ENCODE measurements at places on chromosomes 6 and 20.
A peak's percentile ranks its signal among the peaks of the same experiment; 100 is the strongest.

GRCh38 chr20:2385026-2385425 lies 4.3 kb downstream of the TGM6 start:
- no peak for DNase-seq

GRCh38 chr6:47563162-47563561 lies 85.6 kb downstream of the CD2AP start:
- DNase-seq: no peak

DNA sequence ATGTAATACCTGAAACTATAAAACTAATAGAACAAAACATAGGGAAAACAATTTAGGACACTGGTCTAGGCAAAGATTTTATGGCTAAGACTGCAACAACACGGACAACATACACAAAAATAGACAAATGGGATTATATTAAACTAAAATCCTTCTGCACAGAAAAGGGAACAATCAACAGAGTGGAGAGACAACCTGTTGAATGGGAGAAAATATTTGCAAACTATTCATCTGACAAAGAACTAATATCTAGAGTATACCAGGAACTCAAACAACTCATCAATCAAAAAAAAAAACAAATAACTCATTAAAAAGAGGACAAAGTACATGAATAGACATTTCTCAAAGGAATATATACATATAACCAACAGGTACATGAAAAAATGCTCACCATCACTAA lies 174.5 kb downstream of the FNDC1 start:
- no peak for DNase-seq

- no peak for DNase-seq
Observed at GRCh38 chr6:8361259-8361658, 74.1 kb downstream of the SLC35B3 start.

GRCh38 chr6:148955441-148955840 lies 208.6 kb downstream of the UST start:
- DNase-seq: no peak

DNA sequence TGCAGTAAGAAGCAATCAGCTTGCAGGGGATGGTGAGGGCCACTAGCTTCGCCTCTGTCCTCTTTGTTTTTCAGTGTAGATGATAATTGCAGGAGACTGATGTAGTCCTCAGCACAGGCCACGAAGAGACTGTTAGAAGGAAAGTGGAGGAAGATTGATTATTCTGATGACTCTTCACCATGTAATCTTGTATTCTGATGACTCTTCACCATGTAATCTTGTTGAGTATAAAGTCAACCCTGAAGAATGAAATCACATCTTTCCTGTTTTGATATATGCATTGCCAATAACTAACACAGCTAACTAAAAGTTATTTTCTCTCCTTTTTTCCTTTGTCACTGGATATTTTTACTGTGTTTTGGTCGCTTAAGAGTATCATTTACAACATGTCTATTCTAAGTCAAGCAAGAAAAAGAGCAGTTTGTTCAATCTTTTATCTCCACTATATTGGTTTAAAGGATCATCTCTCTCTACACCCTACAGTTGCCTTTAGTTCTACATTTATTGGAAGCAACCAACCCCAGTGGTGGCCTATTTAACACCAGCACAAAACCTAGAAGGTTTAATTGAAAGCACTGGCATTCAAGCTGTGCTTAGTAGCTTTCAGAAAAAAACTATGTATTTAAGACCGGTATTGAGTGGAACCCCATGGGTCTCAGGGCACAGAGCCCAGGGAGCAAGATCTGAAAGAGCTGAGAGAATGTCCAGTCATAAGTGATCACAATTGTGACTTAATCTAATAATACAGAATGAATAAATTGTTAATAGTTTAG lies 107.2 kb upstream of the BTBD3 start:
- no peak for DNase-seq

- DNase-seq: no peak
Observed at GRCh38 chr6:56807989-56808337, 146.9 kb upstream of the BEND6 start.

DNA sequence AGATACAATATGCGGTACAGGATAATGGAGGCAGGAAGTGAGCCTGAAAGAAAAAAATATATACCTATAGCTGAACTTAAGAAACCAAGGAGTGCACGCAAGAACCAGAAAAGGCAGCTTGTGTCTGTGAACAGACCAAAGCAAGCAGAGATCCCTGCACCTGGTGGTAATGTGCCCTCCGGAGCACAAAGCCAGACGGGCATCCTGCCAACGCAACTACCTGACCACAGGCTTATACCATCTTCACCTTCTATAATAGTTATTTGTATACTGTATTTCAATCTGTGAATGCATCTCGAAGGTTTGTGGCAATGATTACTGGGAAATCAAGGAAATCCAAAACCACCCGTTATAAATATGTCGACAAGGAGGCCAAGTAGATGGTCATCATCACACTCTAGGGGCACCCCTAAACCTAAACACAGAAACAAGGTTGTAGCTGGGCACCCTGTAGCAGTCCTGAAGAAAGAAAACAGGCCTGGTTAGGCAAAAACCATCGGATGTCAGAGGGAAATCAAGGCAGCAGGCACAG lies 801 bp downstream of the FBXL4 start:
- DNase-seq: peak; percentile 30

GRCh38 chr6:155106456-155107115 lies 111.5 kb downstream of the TIAM2 start:
- DNase-seq: no peak

Measured in effector CD4-positive, alpha-beta T cell (primary cell).